ENCODE measurements at places on chromosomes 1 and 21.

DNA sequence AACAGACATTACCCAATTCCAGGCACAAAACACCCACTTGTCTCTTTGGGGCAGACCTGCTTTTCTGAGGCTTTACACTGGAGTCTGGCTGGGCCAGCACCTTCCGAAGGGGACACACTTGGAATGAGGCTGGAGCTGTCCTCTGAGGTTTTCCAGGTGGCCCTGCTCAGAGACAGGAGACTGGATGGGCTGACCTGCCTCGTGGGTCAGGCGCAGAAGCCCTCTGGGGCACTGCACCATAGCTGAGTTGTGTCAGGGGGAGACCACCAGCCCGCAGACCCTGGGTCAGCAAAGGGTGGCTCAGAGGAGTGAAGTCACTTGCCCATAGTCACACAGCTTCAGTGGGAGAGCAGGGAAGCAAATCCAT is 1.8 kb downstream of the SH2D5 start:
- DNase-seq = no peak

DNA sequence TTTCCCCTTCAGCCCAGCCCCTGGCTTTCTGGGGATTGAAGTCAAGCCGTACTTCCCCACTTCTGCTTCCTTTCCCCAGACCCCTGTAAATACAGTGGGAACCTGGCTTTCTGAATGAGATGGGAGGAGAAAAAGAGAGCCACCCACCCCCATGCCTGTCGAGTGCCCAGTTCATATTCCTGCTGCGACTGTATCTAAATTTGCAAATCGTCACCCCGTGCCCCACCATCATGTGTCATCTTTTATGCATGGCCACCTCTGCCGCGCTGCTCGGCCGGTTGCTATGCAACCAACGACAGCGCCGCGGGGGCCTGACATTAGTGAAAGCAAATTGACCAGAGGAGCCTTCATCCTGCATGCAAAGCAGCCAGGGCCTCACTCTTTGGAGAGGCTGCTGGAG is 143.0 kb downstream of the ELAVL4 start:
- no peak for DNase-seq

DNA sequence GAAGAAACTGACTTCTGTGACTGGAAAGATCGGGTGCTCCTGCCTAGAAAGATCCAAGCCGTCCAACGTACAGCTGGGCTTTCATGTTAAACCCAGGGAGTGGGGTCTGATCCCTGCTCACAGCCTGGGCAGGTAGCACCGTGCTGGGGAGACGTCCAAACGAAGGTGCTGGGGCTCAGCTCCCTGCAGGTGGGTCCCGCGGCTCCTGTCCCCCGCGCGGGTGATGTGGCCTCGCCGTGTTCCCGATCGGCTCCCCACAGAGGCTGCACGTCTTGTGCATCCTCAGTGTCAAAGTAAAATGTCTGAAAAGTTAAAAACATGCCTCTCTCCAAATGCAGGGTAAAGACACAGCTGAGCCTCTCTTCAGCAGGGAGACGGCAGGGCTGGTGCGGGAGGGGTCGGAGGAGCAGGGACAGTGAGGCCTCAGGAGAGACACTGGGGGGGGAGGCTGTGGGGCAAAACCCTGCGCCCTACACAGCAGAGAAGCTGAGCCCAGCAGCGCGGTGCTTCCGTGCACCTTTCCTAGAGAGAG is 40.1 kb upstream of the COL6A2 start:
- DNase-seq = no peak

- no peak for DNase-seq
Measured at GRCh38 chr1:156413391-156414246, 44.6 kb downstream of the RHBG start.

GRCh38 chr1:6330410-6330911 is 63.1 kb downstream of the ACOT7 start:
- DNase-seq = no peak

DNA sequence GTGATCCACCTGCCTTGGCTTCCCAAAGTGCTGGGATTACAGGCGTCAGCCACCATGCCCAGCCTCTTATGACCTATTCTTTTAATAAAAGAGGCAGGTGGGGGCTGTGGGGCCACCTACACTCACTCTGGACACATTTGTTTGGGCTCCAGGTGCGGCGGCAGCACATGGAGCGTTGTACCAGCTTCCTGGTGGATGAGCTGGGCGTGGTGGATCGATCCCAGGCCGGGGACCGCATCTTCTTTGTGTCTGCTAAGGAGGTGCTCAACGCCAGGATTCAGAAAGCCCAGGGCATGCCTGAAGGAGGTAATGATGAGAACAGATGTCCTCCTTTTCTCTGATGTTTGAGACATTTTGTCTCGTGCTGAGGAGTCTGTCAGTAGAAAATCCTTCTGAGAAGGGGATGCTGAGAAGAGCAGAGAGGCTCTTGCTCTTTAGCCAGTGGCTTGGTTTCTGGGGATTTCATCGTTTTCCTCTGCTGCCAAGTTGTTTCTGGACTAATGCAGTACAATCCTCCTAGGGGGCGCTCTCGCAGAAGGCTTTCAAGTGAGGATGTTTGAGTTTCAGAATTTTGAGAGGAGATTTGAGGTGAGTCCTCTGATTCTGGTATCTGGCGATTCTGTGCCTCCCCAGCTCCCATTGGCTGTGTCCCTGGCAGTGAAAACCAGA is 17.9 kb upstream of the MIIP start:
- no peak for DNase-seq

- no peak for DNase-seq
Measured at GRCh38 chr1:247459507-247459906, 1.6 kb upstream of the OR2B11 start.

GRCh38 chr1:8461351-8462110 is 143.6 kb downstream of the SLC45A1 start:
- no peak for DNase-seq

DNA sequence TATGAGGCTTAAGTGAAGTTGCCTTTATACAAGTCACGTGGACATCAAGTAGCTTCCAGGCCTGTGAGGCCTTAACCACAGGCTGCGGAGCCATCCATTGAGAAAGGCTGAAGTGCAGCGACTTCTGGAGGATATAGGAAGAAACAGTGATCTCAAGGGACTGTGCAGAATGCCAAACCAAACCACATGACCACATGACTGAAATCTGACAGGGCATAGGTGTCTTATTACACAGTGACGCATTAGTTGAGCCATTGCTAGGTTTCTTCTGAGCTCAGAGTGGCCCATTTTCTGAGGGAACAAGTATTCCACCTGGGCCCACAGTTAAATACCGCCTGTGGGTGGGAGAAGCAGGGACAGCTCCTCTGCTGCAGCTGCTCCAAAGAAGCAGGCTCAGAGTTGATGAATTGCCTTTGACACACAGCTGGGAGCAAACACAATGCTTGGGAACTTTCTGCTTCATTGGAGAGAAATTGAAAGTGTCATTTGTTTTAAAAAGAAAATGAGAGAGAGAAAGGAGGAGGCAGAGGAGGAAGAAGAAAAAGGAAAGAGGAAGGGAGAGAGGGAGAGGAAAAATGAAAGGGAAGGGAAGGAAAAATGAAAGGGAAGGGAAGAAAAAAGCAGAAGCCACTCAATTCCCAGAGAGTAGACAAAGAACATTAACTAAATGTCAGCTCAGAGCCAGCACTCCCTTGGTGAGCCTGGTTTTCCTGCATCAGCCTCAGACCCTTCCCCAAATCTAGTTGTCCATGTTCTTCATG is 94.4 kb downstream of the COLGALT2 start:
- peak; percentile 88 for DNase-seq

GRCh38 chr21:17462276-17462981 is 50.4 kb upstream of the CXADR start:
- DNase-seq = no peak
